ENCODE measurements at places on chromosomes 1 and 21. TPM values are rescaled to one million over a fixed set of nuclear protein-coding genes. Genes with fewer than 3 reads are reported as not detected.

GRCh38 chr1:64474665-64475439 is 4.9 kb downstream of the CACHD1 start:
- H3K4me3 ChIP-seq: no peak overlapping the region
- H3K36me3 ChIP-seq: no peaks in the 10 kb centered on the region
- H3K27me3 ChIP-seq: no peaks in the 10 kb centered on the region

DNA sequence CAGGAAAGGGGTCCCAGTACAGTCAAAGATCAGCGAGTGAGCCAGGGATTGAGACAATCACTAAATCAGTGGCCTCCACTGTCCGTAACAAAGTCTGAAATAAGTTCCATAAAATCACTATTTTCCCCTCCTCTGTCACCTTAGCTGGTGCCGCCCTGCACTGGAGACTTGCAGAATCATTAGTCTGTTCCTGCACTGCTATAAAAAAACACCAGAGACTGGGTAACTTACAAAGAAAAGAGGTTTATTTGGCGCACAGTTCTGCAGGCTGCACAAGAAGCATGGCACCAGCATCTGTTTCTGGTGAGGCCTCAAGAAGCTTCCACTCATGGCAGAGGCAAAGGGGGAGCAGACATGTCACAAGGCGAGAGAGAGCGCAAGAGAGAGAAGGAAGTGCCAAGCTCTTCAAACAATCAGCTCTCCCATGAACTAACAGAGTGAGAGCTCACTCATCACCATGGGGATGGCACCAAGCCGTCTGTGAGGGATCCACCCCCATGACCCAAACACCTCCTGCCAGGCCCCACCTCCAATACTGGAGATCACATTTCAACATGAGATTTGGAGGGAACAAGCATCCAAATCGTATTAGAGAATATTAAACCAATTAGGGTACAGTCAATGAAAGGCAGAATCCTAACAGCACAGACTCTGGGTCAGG is 129.8 kb upstream of the TIAM1 start:
- H3K27me3 ChIP-seq: no peaks in the 10 kb centered on the region
- H3K4me1 ChIP-seq: no peaks in the 10 kb centered on the region
- no peak overlapping the region for H3K4me3 ChIP-seq
- H3K36me3 ChIP-seq: no peaks in the 10 kb centered on the region
- DNase-seq: no peak

Gene OR10J1
- total RNA-seq: not detected

Gene WRAP73
- total RNA-seq: 11.1 TPM

Gene FAM167B
- 3.9 TPM for total RNA-seq
